NK-92 treated with Interleukin-12 subunit alpha and Interleukin-12 subunit beta, amount 100 ng/mL, for 24 hours (cell line): ENCODE measurements at places on chromosomes 6 and 20.

GRCh38 chr6:130520221-130520620, 154.4 kb downstream of the TMEM200A start:
- DNase-seq, result no peak

GRCh38 chr20:39909447-39909846, 779.6 kb downstream of the MAFB start:
- no peak for DNase-seq

- DNase-seq, result no peak
Observed at GRCh38 chr6:133966654-133967329, 13.8 kb downstream of the TBPL1 start.

DNA sequence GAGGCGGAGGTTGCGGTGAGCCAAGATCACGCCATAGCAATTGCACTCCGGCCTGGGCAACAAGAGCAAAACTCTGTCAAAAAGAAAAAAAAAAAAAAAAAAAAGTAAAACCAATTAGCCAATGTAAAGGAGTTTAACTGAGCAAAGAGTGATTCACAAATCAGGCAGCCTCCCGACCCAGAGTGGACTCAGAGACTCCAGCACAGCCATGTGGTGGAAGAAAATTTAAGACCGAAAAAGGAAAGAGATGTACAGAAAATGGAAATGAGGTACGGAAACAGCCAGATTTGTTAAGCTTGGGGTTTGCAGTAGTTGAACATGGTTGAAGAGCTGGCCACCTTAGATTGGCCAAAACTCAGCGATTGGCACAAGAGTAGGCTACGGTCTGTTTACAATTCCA, 51.4 kb downstream of the ERMARD start:
- DNase-seq, result no peak

DNA sequence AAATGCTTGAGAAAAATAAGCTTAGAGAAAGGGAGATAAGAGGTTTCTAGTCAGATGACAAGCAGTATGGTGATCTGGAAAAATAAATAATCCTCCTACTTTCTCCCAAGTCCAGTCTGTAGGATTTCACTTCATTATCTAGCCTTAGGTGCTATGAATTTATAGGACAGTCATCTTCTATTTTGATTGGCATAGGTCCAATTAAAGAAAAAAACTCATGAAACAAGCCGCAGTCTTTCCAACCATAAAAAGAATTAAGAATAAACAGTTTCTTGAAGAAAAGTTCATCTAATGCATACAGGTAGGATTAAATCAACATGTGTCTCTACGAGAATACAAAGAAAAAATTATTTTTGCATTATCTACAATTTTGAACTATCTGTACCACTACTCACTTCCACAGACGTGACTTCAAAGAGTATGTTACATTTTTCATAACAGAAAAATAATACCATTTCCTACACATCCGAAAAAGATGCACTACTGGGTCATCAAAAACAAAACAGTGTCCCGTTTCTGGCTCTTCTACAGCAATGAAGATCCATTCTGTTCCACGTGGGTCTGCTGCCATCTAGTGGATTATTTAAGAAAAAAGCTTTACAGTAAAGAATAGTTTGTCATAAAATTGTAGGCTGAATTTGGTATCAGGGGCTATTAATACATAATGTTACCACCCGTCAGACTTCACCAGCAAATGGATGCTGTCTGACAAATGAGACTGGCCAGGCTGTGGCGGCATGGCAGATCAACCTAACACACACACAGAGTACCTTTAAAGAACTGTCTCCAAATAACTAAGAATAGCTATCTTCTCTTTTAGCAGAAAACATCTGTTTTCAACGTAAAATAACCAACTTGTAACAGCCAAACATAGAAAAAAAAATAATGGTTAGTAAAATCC, 28.9 kb downstream of the STX7 start:
- no peak for DNase-seq

- DNase-seq, result no peak
Observed at GRCh38 chr20:47427746-47428145, 71.2 kb upstream of the ZMYND8 start.

DNA sequence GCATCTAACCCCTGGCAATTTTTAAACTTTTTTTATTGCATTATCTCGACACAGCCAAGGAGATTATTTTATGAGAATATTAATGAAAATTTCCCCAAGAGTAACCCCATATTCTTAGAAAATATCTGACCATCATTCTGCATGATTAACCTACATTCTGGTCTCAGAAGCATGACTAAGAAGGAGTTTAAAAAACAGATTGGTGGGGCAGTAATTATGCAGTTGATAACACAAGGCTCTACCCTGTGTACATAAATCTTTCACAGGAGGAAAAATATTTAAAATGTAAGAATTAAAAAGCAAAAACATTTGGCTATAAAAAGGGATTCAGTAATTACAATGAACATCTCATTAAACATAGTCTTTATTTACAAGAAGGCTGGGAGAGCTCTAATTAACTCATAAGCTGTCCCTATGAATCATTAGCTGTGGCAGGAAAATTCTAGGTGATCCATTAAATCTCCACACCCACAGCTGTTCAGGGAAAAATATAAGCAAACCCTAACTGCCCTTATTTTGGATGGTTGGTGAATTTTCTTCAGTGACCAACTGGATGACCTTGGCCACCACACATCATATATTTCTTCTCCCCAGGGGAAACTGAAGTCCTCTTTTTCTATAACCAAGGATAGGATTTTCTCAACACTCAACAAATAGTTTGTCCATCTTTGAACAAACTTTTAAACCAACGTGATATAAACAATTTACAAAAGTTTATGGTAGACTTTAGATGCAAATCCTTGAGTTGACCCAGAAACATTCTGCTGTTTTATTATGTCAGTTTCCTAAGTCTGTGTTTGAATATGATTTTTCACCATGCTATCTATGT, 59.5 kb downstream of the PDE7B start:
- DNase-seq, result no peak

- DNase-seq, result no peak
Observed at GRCh38 chr6:11714798-11715285, 63.8 kb downstream of the ADTRP start.

GRCh38 chr6:4446982-4447381, 311.6 kb upstream of the ECI2 start:
- no peak for DNase-seq

- DNase-seq, result no peak
Observed at GRCh38 chr6:116974526-116975316, 97.7 kb downstream of the RFX6 start.

- DNase-seq, result no peak
Observed at GRCh38 chr6:30206152-30206551, 7.1 kb downstream of the TRIM26 start.

DNA sequence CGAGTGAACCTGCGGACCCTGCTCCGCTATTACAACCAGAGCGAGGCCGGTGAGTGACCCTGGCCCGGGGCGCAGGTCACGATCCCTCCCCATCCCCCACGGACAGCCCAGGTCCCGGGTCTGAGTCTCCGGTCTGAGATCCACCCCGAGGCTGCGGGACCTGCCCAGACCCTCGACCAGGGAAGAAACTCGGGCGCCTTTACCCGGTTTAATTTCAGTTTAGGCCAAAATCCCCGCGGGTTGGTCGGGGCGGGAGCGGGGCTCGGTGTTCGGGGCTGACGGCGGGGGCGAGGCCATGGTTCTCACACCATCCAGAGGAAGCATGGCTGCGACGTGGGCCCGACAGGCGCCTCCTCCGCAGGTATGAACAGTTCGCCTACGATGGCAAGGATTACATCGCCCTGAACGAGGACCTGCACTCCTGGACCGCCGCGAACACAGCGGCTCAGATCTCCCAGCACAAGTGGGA, 46.9 kb upstream of the TRIM26 start:
- no peak for DNase-seq

DNA sequence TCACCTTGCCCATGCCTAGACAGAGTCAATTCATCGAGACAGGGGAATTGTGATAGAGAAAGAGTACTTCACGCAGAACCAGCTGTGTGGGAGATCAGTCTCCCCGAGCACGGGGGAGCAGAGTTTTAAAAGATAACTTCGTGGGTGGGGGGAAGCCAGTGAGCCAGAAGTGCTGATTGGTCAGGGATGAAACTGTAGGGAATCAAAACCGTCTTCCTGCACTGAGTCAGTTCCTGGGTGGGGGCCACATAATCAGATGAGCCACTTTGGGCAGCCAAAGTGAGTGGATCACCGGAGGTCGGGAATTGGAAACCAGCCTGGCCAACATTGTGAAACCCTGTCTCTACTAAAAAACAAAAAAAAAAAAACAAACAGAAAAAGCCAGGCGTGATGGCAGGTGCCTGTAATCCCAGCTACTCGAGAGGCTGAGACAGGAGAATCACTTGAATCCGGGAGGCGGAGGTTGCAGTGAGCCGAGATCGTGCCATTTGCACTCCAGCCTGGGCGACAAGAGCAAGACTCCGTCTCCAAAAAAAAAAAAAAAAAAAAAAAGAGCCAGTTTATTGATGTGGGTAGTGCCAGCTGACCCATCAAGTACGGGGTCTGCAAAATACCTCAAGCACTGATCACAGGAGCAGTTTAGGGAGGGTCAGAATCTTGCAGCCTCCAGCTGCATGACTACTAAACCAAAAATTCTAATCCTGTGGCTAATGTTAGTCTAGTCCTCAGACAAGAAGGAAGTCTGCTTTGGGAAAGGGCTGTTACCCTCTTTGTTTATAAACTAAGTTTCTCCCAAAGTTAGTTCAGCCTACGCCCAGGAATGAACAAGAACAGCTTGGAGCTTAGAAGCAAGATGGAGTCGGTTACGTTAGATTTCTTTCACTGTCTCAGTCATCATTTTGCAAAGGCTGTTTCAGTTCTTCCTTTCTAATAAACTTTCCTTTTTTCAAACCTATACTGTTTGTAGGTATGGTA, 3.9 kb upstream of the TRIM39 start:
- no peak for DNase-seq

DNA sequence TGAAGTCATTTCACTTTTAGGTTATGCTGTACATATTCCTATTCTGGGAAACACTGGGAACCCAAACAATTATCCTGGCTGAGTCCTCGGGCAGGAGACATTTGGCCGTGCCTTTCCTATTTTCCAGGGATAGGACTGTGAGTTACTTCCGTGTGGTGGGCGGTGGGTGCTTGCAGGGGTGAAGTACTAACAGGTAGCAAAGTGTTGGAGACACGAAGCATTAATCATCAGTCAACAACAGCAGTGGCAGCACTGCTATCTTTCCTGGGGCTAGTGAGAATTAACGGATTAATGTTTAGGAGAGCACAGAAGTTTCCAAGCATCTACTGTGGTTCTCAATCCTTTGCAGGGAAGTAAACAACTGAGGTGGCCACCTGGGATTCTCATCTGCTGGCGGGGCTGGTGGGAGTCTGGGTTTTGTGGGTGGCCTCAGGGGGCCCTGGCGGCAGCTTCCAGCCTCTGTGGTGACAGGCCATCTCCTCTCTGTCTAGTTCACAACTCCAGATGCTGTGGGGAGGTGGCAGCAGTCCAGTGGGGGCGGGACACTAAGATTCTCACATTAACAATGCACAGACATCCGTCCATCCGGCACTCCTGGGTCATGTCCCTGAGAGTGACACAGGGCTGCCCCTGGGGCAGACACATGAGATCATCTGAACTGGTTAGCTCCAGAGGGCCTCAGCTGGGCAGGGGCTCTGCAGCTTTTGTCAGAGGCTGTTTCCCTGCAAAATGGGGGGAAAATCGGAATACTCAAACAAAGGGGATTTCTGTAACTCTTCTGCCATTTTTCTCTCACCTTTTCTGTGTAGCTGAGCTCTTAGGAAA, 90.9 kb downstream of the GJA10 start:
- no peak for DNase-seq

DNA sequence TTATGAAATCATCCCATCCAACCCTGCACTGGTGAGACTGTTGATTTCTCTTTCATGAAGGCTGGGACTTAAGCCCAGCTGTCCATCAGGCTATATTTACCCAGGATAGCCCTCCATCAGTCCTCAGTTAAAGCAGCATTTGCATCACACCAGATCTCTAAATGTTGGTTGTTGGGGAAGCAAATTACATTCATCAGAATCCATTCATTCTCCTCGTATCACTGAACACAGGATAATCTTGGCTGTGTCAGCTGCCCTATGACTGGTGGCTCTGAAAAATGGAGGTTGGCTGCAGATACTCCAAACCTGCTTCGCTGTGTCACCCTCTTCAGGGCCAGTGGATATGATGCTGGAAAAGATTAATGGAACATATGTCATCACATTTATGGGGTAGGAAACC, 718.3 kb downstream of the KIF16B start:
- DNase-seq, result no peak

DNA sequence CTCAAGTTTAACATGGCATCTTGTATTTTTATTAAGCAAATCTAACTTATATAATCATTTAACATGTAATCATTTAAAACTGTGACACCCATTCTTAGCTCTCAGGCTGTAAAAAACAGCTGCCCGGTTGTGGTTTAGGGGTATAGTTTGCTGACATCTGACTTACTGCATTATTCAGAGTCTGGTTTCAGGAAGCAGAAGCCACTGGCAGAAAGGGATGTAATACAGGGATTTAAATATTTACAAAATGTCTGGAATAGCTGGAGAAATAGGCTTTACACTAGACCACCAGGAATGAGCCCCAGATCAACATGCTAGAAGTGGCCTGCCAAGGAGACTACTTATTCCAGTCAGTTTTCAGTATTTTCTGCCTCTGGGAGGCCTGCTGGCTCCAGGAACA, 421.1 kb downstream of the CD109 start:
- DNase-seq, result no peak

- no peak for DNase-seq
Observed at GRCh38 chr6:46528961-46529750, 37.9 kb upstream of the RCAN2 start.

GRCh38 chr6:5762561-5762968, 244.2 kb downstream of the NRN1 start:
- no peak for DNase-seq
